Adipocyte (in vitro differentiated cells): ENCODE measurements at places on chromosomes 5 and 9.

- peak; percentile 4 for DNase-seq
Observed at GRCh38 chr5:135718151-135718550, 116.3 kb upstream of the SLC25A48 start.

GRCh38 chr5:52579391-52579790 is 208.3 kb upstream of the ITGA1 start:
- DNase-seq: no peak

DNA sequence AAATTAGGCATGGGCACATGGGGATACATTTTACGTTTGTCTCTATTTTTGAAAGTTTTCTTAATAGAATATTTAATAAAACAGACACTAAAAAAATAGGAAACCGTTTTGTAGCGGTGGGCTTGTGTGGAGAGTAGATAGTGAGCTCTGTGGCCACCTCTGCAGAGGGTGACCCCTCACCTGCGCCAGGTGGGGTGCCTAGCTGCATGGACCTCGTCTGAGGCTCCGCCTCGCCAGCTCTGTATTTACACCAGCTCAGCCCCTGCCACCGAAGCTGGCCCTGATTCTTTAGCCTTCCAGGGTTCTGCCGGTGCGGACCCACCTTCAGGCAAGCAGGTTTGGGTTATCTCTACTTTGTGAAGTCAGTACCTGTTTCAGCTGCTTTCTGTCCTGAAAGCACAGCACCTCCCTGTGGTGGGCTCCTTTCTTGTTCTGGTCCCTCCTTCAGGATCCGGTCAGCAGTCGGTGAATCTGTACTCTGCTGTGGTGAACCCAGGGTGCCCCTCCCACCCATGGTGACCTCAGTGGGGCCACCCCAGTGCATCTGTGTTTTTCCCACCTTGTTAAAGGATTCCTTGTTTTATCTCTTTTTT is 105.2 kb upstream of the CACNA1B start:
- no peak for DNase-seq

GRCh38 chr5:71475788-71476384 is 20.4 kb downstream of the BDP1 start:
- DNase-seq: peak; percentile 36

- DNase-seq: peak; percentile 77
Observed at GRCh38 chr5:111173476-111173875, 50.7 kb upstream of the CAMK4 start.

DNA sequence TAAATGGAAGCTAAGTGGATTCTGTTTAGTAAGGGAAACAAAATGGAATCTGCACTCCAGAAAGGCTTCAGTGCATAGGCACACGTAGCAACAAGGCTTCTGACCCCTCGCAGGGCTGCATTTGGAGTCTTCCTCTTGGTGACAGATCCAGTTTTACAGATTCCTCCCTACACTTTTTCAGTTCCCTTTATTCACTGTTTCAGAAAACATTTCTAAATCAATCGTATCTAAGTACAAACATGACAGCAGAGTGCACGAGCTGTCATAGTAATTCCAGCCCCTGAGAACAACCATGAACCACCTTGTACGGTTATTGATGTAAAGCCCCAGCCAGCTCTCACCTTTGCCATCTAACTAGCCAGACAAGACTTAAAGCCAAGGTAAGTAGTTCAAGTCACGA is 491.6 kb downstream of the SEMA5A start:
- no peak for DNase-seq

DNA sequence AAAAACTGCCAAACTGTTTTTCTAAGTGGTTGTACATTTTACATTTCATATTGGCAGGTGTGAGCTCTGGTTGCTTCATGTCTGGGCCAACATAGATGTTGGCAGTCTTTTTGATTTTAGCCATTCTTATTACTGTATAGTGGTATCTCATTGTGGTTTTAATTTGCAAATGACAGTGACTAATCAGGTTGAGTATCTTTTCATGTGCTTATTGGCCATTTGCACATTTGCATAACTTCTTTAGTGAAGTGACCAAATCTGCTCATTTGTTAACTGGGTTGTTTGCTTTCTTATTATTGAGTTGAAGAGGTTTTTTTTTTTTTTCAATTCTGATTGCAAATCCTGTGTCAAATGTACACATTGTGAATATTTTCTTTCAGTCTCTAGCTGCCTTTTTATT is 36.9 kb upstream of the MSX2 start:
- DNase-seq: no peak

DNA sequence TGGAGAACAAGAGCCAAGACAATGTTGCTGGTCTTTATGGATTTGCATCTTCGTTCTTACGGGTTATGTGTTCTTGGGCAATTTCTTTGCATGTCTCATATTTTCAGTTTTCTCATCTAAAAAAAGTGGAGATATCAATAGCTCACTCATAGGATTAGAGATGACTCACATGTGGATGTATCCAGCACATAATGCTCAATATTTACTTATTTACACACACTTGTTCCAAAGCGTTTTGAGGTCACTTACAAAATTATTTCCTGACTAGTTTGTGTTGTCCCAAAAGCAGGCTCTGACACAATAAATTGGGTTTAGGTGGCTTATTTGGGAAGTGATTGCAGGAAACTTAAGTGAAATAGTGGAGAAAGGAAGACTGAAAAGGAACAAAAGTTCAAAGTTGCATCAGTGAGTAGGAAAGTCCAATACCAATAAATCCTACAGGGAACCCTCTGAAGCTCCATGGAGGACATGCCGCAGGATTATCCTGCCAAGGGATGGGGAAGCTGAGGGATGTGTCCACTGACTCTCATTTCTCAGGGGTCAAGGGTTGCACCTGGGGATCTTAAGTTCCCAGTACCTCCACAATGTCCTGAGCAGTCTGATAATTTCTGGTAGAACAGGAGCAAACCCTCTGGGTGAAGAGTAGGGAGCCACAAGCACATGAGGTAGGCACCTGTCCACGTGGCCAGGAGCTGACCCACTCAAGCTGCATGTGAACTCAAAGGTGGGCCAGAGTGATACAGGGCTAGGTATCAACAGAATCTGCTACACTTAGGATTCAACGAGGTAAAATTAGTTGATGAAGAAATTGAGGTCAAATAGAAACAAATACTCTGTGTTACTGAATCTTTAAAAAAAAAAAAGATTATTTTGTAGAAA is 37.4 kb upstream of the SLC44A1 start:
- DNase-seq: peak; percentile 49

DNA sequence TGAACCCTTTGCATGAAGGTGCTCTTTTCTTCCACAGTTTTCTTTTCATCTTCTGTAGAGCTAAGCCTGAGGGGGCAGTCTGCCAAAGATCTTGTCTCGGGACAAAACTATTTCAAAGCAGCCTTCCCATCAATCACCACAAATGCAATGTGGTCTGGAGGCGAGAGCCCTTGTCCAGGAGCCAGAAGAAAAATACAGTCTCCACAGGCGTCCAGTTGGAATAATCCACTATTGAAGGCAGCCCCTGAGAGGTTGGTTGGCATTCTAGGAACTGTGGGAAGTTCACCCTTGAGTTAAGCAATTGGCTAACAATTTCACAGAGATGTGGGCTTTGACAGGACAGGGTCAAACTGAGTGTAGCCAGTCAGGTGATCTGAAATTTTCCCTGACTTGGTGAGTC is 72.0 kb downstream of the SEMA6A start:
- DNase-seq: no peak

DNA sequence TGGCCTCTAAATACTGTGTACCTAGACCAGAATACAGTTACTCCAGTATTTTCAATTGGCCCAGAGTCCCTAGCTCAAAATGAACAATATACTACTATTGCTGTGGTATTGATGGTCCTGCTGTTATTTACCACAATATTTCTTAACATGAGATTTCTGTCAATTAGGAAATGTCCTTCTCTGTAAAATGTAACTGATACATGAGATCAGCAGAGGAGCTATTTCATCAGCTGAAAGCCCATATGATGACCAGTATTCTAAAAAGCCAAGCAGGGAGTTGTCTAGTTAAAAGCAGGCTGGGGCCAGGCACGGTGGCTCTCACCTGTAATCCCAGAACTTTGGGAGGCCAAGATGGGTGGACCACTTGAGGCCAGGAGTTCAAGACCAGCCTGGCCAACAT is 187.7 kb upstream of the PTGER4 start:
- DNase-seq: no peak

- DNase-seq: peak; percentile 23
Observed at GRCh38 chr5:59923465-59923864, 29.9 kb upstream of the PDE4D start.

- no peak for DNase-seq
Observed at GRCh38 chr5:145984072-145984471, 47.7 kb downstream of the SH3RF2 start.

- no peak for DNase-seq
Observed at GRCh38 chr5:126732716-126733115, 44.2 kb upstream of the LMNB1 start.

GRCh38 chr5:153624451-153624765 is 133.9 kb downstream of the GRIA1 start:
- no peak for DNase-seq

DNA sequence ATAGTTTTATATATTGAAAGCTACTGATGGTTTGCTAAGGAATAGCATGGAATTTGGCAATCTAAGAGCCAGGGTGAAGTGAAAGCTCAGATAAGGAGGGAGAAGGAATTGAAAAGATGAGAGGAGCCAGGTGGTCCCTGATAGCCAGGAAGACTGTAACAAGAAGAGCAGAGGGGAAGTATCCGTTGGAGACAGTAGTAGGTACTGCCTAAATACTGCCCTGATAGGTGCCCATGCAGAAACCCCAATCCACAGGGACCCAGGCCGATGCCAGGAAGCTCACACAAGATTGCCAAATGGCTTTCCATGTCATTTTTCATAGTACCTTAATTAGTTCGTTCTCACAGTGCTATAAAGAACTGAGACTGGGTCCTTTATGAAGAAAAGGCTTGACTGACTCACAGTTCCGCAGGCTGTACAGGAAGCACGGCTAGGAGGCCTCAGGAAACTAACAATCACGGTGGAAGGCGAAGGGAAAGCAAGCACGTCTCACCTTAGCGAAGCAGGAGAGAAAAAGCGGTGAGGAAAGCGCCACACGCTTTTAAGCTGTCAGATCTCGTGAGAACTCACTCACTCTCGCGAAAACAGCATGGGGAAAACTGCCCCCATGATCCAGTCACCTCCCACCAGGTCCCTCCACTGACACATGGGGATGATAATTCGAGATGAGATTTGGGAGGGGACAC is 13.0 kb downstream of the ACTL7B start:
- DNase-seq: no peak

DNA sequence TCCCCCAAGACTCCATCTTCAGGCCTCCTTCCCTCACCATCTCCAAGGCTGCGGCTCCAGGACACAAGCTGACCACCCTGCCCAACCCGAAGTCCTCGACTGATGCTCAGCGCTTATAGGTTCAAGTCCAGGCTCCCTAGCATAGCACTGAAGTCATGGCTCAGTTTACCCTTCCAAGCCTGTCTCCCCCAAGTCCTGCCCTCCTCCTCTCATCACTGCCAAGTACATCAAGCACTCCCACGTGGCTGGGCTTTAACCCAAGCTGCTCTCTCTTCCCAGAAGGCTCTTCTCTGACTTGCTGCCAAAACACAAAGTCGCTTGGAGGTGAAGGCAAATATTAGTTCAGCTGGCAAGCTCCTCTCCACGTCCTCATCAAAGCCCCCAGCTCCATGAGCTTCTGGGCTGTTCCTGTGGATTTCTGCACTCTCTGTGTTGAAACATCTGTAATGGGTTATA is 22.1 kb upstream of the MARCHF6 start:
- DNase-seq: peak; percentile 68

- DNase-seq: no peak
Observed at GRCh38 chr5:172724242-172725183, 46.5 kb downstream of the DUSP1 start.

DNA sequence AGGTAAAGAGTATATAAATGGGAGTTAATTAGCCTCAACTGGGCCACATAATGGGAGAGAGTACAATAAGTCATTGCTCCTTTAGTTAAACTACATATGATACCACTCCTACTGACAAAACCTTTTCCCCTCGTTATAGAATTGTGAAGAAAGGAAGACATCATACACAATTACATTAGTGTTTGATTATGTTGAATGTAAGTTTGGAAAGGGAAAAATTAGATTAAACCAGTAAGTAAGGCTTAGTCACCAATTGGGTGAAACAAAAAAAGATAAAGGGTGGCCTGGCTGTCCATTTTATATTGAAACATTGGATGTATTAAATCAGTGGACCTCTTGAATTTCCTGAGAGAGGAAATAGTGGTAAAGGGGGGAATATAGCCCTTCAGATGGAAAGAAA is 464.3 kb upstream of the PAPPA start:
- DNase-seq: no peak

DNA sequence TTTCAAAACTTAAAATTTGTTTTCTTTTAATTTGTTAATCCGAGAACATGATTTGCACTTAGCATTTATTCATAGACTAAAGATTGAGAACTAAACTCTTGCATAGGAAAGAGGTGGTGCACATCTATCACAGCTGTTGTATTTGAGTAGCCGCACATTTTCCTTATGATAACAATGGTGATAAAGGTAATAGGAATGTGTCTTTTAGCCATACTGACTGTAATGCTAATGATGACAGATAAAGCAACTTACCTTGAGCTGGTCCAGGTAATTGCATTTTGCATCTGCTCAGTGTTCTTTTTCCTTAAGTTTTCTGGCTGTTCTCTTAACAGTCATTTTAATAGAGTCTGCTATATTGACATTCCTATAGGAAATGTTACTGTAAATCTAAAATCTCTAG is 19.0 kb downstream of the PHAX start:
- DNase-seq: no peak
